Bone marrow (tissue), 2 donors: ENCODE measurements at places on chromosomes 7 and 10.
A peak's percentile ranks its signal among the peaks of the same experiment; 100 is the strongest.

- no peak for DNase-seq
These were observed 253.6 kb downstream of the CCSER2 start for GRCh38 chr10:84581976-84582375.

DNA sequence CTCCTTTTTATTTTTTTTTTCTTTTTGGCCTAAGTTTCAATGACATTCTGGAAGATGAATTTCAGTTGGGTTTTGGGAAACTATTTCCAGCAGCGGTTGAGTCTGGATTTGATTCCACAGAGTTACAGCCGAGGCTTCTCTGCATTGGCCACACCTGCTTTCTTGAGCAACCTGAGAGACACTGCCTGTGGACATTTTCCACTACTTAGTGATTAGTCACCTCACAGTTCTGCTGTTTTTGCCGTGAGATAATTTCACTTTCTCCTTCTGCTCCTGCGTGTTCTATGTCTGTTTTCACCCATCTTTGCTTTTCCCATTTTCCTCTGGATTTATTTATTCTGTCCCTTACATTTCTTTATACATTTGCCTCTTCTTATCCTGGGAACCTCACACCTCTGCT, 243.0 kb downstream of the BICC1 start:
- DNase-seq: no peak

DNA sequence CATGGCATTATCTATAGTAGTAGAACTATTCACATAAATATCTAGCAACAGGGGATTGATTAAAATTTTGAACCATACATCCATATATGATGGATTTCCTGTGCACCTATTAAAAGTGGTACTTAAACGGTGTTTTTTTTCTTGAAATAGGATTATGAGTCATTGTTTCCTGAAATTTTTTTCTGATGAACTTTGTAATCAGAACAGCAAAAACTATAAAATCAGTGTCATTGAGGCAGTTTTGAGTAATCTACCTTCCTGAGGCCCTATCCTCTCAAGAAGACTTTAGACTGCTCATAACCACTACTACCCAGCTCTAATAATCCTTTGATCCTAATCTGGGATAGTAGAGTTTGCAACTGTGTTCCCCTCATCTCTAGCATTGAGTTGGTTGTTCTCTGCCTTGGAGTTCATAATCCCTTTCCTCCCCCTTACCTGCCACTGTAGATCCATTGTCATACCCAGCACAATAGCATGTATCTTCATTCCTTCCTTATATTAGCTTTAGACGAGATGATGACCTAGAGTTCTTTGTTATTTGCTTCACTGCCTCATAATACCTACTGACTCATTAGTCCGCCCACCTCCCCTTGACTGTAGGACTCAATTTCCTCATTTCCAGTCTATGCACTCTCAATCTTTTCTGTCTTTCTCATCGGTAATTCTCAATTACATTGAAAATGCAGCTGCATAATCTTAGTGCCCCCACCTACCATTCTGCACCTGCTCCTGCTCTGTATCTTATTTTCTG, 133.4 kb downstream of the LRRC4 start:
- no peak for DNase-seq

DNA sequence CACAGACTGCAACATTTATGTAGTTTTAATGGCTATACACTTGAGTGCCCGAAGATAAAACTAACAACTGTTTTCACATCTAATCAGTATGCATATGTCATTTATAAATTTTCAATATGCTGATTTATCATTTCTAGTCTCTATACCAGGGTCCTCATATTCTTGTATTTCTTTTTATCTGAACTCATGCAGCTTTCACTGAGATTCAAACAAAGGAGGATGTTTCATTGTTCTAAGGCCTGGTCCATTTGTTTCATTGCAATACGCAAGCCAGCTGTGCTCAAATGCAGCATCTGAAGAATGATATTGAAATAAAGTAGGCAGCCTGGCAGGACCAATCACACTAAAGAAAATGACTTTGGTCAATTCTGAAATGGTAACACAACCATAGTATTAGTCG, 31.7 kb downstream of the MAGI2 start:
- no peak for DNase-seq

DNA sequence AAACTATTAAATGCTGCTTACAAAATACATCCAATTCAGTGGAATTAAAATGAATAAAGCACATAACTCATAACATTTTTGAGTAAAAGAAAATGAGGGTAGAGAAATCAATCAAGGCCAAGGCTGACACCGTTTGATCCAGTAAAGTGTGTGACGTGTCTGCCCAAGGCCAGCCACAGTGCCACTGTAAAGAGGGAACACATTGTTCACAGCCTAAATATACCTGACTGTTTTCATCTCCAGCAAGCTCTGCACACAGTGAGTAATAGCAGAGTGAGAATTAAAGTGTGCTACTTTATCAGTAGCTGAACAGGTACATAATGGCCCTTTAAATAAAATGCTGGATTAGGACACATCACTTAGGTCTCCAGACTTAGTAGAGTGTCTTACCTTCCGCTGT, 130.8 kb upstream of the DPP6 start:
- DNase-seq: no peak

DNA sequence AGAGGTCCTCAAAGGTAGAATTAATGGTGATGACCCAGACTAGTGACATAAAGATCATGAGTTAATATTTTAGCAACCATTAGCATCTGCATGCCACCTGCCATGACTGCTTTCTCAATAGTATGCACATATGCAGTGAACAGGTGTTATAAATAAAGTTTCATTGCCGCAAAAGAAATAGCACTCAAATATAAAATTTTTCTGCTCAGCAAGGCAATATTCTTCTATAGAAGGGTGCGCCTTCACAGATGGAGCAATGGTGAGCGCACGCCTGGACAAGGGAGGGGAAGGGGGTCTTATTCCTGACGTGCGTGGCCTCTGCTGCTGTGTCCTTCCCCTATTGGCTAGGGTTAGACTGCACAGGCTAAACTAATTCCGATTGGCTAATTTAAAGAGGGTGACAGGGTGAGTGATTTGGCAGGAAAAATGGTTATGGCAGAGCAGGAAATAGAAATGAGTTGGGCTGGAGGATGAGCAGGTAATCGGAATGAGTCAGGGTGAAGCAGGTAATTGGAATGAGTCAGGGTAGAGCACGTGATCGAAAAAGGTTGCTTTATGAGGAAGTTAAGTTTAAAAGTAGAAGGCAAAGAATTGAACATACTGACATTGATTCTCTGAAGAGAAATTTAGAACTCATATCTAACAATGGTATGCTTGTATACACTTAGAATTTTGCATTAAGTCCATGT, 24.7 kb upstream of the TRIM24 start:
- no peak for DNase-seq

DNA sequence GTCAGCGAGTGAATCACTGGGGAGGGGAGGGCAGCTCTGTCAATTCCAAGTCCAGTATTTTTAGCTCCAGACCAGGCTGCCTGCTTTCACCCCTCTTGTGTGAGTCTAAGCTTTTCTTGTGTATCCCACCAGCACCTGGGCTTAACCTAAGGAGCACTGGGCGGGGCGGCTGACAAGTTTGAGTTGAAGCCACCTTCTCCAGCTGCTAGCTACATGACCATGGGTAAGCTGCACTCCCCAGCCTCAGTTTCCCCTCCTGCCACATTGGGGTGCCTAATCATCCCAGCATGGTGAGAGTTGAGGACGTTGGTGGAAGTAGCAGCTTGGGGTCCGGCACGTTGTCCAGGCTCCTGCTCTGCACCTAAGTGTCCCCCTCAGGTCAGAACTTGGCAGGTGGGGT, 89.8 kb upstream of the PCBD1 start:
- DNase-seq: no peak

DNA sequence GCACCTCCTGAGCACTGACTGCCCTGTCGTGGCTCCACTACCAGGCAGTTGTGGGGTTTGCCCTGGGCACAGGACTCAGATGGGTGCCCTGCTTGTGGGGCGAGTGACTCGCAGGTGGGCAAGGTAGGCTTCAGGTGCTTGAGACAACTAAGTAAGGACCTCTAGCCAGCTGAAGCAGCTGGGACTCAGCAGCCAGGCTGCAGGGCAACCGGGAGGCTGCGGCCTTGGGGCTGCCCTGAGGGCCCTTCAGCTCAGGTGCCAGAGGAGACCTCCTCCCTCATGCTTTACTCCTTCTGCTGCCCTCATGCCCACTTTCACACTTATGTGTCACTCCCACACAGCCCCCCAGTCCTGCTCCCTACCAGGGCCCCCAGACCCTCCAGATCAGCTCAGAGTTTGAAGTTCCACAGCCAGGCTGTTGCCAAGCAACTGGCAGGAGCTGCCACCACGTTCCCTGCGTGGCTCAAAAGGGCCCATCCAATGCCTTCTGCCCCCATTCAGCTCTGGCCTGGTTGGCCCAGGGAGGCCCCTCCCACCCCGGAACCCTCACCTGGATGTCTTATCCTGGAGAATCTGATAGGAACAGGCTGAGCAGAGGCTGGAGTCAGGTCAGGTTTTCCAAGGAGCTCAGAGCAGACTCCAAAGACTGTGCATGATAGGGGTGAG, 10.0 kb downstream of the TLX1 start:
- no peak for DNase-seq

- DNase-seq: no peak
These were observed 255.6 kb downstream of the OTUD1 start for GRCh38 chr10:23694446-23694920.

DNA sequence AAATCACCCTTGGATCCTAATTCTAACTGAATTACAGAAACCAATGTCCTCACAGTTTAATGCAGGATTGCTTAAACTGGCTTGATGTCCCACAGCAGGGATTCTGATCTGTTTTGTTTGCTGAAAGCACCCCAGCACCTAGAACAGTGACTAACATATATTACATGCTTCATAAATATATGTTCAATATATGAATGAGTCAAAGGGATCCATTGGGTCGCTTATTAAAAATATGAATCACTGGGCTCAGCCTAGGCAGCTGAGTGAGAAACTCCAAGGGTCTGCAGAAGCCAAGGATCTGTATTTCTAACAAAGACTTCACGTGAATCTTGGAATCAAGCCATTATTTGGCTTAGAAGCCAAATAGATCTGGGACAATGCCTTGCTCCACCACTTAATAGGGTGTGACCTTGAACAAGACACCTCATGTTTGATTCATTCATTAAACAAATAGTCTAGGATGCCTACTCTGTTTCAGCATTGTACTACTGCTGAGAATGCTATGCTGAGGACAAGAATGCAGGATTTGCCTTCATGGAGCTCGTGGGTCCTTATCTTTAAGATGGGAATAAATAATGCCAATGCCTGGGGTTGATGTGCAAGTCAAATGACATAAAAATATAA, 103.4 kb upstream of the DLX6 start:
- no peak for DNase-seq

- DNase-seq: no peak
These were observed 49.9 kb downstream of the CDHR3 start for GRCh38 chr7:106012935-106013439.

DNA sequence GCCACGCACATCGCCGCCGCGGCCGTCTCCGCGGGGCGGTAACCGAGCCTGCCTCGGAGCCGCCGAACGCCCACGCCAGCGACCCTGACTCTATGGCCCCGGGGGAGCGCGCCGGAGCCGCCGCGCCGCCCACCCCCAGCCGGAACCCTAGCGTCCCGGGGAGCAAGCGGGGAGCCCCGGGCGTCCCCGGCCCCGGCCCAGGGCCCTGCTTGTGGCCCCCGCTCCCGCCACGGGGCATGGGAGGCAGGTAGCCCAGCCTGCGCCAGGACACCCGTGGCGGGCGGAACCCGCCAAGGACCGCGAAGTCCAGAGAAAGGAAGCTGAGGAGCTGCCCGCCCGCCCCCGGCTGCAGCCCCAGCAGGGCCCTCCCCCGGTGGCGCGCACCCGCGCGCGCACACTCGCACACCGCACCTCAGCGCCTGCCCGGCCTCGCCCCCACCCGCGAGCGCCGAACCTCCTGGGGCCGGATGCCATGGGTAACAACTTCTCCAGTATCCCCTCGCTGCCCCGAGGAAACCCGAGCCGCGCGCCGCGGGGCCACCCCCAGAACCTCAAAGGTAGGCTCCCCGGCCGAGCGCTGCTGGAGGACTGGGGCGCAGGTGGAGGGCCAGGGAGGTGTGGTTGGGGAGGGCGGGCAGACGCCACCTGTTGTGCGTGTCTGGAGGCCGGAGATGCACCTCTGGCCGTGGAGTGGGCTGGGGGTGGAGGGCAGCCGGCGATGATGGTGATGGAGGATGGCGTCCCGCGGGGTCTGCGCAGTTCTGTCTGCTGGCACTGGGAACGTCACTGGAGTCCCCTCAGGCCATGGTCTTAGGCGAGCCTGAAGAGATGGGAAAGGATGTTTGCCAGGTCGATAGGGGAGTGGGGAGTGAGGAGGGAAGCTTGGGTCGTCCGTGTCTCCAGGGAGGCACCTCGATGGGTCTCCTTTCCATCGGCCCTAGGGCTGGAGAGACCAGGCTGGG, 692 bp downstream of the NEURL1 start:
- DNase-seq: no peak

- DNase-seq: no peak
These were observed 46.8 kb downstream of the EXOC4 start for GRCh38 chr7:133299676-133300075.

GRCh38 chr7:108146070-108146842, 16.1 kb upstream of the LAMB4 start:
- DNase-seq: no peak

DNA sequence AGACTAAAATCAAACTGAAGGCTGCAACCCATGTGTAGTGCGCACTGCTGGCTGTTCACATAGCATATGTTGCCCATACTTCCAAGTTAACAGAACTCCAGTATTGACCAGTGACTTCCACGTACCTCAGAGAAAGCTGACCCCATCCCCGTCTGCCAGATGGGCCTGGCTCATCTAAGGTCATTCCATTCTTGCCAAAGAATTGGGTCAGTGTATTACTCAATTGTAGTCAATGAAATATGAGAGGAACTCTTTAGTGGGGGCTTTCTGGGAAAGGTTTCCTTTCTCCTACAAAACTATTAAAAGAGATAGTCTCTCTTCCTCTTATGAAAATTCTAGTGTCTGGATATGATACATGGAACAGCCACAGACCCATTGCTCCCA, 238.6 kb downstream of the COBL start:
- no peak for DNase-seq

GRCh38 chr7:23347033-23347681, 48.0 kb downstream of the MALSU1 start:
- DNase-seq: peak; percentile 20

DNA sequence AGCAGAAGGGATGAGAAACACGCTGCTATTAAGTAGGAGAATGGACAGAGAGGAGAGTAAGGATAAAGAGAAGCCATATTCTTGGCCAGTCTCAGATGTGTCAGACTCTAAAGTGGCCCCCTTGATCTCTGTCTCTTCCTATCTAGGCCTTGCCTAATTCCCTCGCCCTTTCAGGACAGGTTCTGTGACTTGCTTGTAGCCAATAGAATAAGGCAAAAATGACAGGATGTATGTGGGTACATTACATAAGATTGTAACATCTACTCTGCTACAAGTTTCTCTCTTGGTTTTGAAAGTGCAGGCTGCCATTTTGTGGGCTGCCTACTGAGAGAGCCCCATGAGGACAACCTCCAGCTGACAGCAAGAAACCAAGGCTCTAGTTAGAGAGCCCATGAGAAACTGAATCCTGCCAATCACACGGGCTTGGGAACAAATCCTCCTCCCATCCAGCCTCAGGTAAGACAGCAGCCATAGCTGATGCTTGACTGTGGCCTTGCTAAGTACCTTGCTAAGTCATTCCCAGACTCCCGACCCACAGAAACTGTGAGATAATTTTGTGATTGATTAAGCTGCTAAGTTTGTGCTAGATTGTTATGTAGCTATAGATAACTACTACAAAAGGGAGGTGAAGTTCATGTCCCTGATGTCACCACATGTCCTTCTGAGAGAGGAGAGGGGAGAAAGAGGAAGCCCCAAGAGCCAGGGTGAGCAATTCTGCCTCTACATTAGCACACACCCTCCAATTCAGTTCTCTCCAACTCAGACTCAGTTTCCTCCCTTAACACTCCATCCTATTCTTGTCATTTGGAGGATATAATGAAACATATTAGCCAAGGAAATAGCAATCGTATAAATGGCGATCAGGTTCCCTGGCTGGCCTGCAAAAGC, 185.5 kb downstream of the SGMS1 start:
- DNase-seq: no peak
